A549 treated with GW870086 at 1 μM for 4 hours (cell line): ENCODE measurements at places on chromosomes 4 and X. TPM values are rescaled to one million over a fixed set of nuclear protein-coding genes. Genes with fewer than 3 reads are reported as not detected.

The GPM6B gene
- 0.08 to 0.14 TPM (median 0.14 TPM) in 3 of 5 replicates, not detected in the others for total RNA-seq

The TAF7L gene
- 0.05 to 0.16 TPM (median 0.08 TPM) in 4 of 5 replicates, not detected in the other for total RNA-seq

The ASB5 gene
- total RNA-seq = 0.08 to 0.18 TPM in 2 of 5 replicates, not detected in the others

The MAGEA3 gene
- total RNA-seq = 2.6 to 4.7 TPM (median 3.8 TPM) in 5 replicates

The UCP1 gene
- total RNA-seq = 0.08 to 0.17 TPM (median 0.09 TPM) in 3 of 5 replicates, not detected in the others

The SOX3 gene
- total RNA-seq = 0.07 TPM in 1 of 5 replicates, not detected in the others

The PABPC5 gene
- 0.08 TPM in 1 of 5 replicates, not detected in the others for total RNA-seq

The SYTL4 gene
- 1.5 to 3.8 TPM (median 2.9 TPM) in 5 replicates for total RNA-seq

The RNF212 gene
- total RNA-seq = 1.8 to 3.5 TPM (median 2.7 TPM) in 5 replicates
